CD8-positive, alpha-beta memory T cell (primary cell): ENCODE measurements at places on chromosomes 1 and 21. TPM values are rescaled to one million over a fixed set of nuclear protein-coding genes. Genes with fewer than 3 reads are reported as not detected.

PTGFRN gene
- 0.39 TPM for polyA plus RNA-seq

TENT5C gene
- polyA plus RNA-seq, result 12.6 TPM

OR2AK2 gene
- polyA plus RNA-seq, result not detected

CXADR gene
- polyA plus RNA-seq, result 0.81 TPM

CAPN2 gene
- 252 TPM for polyA plus RNA-seq

ZSCAN20 gene
- polyA plus RNA-seq, result 1.4 TPM

KRTAP19-8 gene
- polyA plus RNA-seq, result not detected

NBPF11 gene
- 4.0 TPM for polyA plus RNA-seq

APCS gene
- polyA plus RNA-seq, result not detected
